ENCODE measurements at places on chromosomes 4 and X.

- no peak for DNase-seq
Observed at GRCh38 chr4:170248576-170248975, 158.8 kb upstream of the AADAT start.

GRCh38 chrX:67555578-67556203 lies 11.9 kb downstream of the AR start:
- peak; percentile 50 for DNase-seq

GRCh38 chrX:136162827-136163570 lies 15.7 kb downstream of the FHL1 start:
- DNase-seq, result peak; percentile 75

DNA sequence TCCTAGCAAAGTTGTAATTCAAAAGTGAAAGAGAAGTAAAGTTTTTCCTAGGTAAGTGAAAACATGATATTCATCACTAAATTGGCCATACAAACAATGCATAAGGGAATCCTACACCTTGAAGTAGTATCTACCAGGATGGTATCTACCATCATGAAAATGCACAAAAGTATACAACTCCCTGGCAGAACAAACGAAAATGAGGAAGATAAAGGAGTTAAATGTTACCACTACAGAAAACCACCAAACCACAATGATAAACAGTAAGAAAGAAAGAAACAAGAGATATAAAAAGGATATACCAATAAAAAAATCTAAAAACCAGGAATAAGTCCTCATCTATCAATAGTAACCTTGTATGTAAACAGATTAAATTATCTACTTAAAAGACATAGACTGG lies 26.9 kb downstream of the GK2 start:
- DNase-seq, result no peak

- no peak for DNase-seq
Observed at GRCh38 chr4:5712931-5713330, 1.9 kb downstream of the EVC start.

GRCh38 chrX:18129690-18130089 lies 91.0 kb downstream of the BEND2 start:
- peak; percentile 1 for DNase-seq

DNA sequence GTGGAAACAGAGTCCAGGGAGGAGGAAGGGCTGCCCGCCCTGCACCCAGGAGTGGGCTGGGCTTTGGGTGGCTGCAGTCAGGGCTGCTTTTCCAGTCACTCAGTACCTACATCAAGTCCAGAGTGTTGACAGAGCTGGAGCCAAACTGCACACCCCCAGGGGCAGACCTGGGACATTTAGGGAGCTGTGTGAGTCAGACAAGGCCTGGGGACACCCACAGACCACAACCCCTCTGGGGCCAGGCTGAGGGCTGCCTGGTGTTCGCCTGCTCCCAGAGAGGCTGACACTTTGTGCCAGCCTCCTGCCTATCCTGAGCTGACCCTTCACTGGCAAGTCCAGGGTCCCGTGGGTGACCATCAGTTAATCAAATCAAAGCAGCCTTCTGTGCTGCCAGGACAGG lies 240.0 kb downstream of the BCOR start:
- peak; percentile 87 for DNase-seq

GRCh38 chr4:166091912-166092510 lies 219.0 kb downstream of the TLL1 start:
- peak; percentile 51 for DNase-seq

DNA sequence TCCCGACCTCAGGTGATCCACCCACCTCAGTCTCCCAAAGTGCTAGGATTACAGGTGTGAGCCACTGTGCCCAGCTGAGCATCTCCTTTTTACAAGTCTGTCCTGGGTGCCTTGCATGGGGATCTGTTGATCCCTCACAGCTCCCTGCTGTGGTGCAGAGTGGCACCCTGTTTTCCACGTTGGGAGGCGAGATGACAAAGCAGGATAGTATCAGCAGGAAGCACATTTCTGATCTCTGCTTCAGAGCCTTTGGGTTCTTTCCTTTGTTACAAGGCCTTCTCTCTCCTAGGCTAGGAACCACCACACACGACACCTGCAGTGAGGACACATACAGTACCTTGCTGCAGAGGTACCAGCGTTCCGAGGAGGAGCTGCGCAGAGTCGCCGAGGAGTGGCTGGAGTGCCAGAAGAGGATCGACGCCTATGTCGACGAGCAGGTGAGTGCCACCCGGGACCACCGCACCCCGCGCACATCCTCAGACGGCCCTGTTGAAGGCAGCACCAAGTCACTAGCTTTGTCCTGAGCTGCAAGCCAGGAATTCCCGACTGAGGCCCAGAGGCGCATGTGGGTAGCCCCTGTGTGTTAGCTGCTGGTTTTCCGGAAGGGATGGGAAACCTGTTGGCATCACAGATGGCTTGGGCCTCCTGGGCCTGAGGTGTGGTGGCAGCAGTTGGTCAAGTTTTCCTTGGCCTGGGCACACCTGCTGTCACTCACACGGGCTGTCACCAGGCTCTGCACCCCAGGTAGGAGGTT lies 109.6 kb downstream of the TNIP2 start:
- DNase-seq, result no peak

DNA sequence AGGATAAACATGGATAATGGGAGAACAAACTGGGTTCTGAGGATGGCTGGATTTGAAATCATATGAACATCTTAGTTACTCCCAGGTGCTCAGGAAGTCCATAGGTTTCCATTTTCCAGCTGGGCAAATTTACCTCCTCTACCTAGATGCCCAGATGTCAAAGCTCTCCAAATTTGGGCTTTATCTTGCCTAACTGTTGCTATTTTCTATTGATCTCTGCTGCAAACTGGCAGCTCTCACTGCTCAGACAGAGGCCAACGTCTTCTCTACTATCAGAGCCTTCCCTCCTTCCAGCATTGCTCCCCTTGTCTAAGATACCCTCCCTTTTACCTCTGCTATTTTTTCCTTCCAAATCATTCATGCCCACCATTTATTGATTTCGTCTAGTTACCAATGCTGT lies 62.1 kb downstream of the LDB2 start:
- DNase-seq, result no peak
